NCI-H524 treated with DMSO at 0.1 percent for 48 hours (cell line): ENCODE measurements at places on chromosomes 16 and 17.

- peak; percentile 35 for DNase-seq
Measured at GRCh38 chr17:47978324-47978723, 7.4 kb downstream of the CDK5RAP3 start.

DNA sequence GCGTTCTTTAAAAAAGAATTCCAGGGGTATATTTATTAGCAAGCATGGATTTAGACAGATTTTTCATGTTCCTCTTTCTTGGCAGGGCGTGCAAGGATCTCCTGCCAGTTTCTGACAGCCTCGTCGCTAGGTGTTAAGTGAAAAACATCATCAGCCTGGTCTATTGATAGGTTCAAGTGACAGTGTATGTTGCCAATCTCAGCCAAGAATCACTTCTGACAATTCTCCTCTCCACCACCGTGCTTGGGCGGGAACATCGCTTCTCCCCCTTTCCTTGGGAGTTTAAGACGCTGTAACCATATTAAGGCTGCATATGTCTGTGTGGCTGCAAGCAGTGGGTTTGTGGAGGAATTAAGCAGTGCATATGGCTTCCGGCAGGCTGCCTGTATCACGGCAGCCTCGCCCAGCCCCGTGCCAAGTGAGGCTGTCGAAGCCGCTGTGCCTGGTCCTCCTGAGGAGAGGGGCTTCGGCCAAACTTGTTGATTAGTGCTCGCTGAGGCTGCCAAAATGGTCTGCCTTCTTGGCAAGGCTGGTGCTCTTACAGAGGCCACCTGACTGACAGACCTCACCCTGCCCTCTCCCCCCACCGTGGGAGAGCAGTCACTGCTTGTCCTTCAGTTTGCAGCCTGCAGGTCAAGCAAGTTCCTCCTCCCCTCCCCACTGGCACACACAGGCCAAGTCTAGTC, 132.2 kb upstream of the MPHOSPH6 start:
- no peak for DNase-seq

DNA sequence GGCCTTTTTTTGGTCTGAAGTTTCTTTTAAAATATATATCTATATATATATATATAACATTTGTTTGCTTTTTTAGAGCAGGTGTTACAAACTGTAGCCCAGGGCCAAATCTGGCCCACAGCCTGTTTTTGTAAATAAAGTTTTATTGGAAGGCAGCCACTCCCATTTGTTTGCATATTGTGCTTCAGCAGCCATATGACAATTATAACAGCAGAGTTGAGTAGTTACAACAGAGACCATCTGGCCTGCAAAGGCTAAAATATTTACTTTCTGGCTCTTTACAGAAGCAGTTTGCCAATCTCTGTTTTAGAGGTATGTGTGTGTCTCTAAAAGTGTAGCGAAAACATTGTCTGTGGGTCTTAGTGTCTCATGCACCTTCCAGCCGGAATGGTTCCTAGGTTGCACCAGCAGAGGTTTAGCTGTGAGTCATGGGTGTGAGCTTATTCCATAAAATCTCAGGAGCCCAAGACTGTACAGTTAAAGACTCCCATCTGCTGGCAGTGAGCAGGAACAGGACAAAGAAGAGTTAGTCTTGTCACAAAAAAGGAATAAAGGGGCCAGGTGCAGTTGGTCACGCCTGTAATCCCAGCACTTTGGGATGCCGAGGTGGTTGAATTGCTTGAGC, 23.8 kb downstream of the LCMT1 start:
- peak; percentile 1 for DNase-seq

- no peak for DNase-seq
Measured at GRCh38 chr16:59161679-59162078, 427.6 kb upstream of the GOT2 start.

DNA sequence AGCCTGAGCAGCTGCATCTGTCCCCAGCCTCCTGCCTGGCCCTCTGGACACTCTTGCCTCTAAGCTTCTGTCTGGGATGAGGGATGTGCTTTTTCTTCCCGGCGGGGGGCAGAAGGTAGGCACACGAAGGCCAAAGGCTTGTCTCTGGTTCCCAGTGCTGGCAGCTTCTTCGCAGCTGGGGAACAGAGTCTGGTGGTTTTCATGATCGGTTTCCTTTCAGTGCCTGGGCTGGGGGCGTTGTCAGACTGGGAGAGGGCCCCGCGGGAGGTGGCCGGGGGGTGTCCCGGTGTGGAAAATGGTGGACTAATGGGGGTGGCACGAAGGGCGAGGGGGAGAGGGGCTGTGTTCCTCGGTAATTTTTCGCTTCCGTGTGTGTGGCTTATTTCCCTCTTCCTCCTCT, 988 bp downstream of the RAP1GAP2 start:
- DNase-seq = no peak

GRCh38 chr17:61458000-61458399, 5.8 kb downstream of the TBX4 start:
- DNase-seq = no peak

DNA sequence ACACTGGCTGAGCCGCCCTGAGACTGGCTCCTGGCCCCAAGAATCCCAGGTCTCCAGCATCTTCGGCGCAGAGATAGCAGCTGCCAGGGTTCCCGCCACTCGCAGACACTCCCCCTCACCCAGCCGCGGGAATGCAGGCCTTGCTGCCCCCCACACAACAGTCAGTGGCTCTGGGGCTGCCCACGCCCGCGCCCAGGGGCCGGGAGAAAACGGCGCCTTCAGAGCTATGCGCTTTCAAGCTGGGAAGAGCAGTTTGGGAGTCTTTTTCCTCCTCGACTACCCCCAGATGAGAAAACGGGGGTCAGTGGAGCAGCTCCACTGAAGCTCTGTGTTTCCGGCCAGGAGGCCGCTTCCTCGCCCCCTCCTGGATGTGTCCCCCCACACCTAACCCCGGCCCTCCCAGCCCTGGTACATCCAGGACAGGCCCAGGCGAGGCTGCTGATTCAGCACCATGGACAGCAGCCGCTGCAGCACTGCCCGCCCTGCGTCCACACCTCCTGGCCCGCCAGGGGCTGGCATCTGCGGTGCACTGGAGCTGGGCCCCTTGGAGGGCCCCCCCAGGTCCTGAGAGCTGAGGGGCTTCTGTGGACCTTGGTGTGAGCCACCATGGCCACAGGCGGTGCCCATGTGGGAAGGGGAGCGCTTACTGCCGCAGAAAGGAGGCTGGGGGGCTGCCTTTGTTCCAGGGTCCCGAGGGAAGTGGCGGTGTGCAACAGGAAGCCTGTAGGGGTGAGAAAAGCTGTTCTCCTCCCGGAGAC, 35.7 kb downstream of the CACNA1H start:
- no peak for DNase-seq

DNA sequence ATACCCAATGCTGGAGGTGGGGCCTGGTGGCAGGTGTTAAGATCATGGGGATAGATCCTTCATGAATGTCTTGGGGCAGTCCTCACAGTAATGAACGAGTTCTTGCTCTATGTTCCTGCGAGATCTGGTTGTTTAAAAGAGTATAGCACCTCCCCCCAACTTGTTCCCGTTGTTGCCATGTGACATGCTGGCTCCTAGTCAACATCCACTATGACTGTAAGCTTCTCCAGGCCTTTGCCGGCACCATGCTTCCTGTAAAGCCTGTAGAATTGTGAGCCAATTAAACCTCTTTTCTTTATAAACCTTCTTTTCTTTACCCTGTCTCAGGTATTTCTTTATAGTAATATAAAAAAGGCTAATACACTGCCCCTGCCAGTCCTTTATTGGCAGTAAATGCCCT, 33.3 kb downstream of the RANBP10 start:
- DNase-seq = no peak

DNA sequence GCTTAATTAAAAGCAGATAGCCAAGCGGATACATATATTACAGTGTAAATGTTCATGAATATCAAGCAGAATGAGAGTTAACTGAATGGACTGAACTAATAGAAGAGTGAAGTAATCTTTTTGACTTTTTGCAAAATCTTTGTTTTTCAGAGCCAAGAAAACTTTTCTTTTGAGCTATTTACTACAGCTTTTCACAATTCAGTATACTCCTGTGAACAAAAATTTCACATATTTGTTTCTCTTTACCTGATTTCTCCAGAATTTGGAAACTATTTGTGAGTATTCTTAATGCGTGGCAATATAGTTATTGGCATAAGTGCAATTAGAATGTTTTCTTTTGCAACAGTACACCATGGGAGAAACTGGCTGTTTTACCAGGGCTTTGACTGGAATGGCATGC, 9.1 kb upstream of the DUXB start:
- no peak for DNase-seq

DNA sequence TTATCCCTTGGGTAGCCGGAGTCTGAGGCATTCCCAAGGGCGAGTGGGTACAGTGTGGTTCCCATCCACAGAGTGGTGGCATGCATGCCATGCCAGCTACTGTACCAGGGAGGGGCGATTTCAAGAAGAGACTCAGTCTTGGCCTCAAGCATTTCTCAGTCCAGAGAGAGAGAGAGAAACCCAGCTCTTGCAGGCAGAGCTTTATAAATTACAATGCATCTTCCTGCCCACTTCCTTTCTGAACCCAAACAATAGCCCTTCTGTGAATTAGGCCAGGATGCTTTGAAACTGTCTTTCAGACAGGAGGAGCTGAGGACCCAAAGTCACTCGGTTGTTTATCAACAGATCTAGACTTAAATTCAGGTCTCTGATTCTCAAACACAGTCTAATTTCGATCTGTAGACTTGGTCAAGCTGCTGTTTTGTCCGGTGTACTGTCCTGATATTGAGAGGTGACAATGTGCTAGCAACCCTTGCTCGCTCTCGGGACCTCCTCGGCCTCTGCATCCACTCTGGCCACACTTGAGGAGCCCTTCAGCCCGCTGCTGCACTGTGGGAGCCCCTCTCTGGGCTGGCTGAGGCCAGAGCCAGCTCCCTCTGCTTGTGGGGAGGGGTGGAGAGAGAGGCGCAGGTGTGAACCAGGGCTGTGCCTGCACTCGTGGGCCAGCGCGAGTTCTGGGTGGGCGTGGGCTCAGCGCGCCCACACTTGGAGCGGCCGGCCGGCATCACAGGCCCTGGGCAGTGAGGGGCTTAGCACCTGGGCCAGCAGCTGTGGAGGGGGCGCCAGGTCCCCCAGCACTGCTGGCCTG, 408.0 kb downstream of the UTP18 start:
- DNase-seq = no peak

DNA sequence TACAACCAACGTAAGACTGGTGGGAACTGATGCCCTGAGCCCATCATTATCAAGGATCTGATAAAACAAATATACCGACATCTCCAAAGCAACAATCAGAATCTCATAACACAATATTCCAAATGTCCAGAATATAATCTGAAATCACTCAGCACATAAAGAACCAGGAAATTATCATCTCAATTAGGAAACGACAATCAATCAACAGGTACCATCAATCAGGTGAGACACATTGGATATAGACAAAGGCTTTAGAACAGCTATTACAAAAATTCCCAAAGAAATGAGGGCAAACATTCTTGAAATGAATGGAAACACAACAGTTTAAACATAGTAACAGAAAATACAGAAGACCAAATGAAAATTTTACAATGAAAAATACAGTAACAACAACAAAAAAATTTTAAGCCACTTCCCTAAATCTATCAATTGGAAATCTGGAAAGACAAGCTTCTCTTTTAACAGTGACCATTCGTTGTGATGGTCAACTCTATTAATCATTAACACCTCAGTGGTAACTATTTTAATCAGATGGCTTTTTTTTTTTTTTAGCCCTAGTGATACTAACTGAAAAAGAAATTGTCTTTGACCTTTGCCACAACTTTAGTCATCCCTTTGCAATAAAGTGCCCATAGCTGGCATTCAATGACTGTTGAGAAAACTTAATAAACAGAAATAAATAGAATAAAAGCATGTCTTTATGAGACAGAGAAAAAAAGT, 70.4 kb downstream of the USP32 start:
- no peak for DNase-seq

- DNase-seq = no peak
Measured at GRCh38 chr17:5437721-5438317, 1.1 kb downstream of the C1QBP start.

DNA sequence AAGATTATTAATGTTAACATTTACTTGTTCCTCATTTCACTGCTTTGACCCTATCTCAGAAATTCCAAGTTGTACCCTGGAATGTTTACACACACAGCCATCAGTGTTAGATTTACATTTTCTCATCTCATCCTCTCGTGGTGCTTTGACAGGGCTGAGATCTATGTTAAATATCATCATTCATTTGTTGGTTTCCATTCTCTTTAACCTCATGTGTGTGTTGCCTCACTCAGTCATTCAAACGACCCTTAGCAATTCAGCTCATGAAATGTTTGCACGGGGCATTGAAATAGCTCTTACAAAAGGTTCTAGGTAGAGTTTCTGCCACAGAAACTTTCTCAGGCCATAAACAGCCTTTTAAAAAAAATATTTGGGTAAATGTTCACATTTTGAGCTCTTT, 369.6 kb upstream of the MAF start:
- DNase-seq = no peak

DNA sequence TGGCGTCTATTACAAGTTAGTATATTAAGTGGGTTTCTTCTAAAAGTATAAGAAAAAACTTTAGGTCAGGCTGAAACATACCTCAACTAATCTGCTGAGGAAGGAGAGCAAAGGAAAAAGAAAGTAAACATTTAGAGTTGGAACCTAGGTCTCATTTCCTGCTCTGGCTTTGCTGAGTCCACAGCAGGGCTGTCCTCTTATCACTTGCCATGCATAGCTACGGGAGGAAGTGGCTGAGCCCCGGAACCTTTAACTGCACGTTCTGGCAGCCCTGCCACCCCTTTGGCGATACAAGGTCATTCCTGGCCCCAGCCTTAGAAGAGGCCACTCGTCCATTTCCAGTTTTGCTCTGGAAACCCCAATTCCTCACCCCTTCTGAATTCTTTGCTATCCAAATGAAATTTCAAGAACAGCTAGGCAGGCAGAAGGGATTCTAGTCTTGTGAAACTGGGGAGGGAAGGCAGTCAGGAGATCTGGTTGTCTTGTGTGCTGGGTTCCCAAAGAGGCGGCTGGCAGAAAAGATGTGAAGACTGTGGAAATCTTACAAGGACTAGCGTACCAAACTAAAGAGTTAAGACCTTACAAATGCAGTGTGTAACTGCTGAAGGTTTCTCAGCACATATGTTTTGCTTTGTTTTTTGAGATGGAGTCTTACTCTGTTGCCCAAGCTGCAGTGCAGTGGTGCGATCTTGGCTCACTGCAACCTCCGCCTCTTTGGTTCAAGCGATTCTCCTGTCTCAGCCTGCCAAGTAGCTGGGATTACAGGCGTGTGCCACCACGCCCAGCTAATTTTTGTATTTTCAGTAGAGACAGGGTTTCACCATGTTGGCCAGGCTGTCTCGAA, 19.1 kb downstream of the WIPI1 start:
- no peak for DNase-seq

DNA sequence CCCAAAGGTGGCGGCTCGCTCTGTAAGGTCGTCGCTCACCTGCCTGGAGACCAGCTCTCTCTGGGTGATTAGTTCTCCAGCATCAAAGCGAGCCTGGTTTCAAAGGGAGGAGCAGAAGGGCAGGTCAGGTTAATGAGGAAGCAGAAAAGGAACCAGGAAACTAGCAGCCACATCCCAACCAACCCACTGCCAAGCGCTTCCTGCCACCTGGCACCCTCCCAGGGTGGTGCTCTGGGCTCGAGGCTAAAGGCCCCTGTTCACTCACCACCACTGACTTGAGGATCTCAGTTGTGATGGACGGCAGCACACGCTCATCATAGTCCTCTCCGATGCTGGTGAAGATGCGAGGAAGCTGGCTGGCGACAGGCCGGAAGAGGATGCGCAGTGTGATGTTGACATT, 5.6 kb downstream of the PHB1 start:
- DNase-seq = no peak

- no peak for DNase-seq
Measured at GRCh38 chr17:63517825-63518534, 5.2 kb upstream of the KCNH6 start.
